ENCODE measurements at places on chromosomes 11 and 22.

- DNase-seq = no peak
These were observed 311.5 kb downstream of the MN1 start for GRCh38 chr22:27490080-27490479.

DNA sequence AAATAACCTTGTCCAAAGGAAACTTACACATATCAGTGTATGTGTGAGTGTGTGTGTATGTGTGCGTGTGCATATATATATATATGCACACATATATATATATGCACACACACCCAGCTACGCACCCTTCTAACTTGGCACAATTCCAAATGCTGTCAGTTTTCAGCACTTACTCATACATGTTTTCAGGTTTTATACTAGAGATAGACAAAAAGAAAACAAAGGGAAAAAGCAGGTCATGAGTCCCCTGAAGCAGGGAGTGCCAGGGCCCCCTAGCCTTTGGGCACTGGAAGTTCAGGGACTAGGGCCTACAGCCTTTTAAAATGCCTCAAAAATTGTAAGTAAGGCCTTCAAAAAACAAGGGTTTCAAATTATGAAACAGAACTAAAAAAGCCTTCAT is 265.4 kb downstream of the CADM1 start:
- no peak for DNase-seq

- no peak for DNase-seq
These were observed 30.7 kb downstream of the KRTAP5-5 start for GRCh38 chr11:1660111-1660867.

GRCh38 chr11:75616281-75616680 is 52.6 kb downstream of the MAP6 start:
- no peak for DNase-seq

GRCh38 chr11:19751055-19751454 is 38.4 kb downstream of the NAV2 start:
- no peak for DNase-seq

DNA sequence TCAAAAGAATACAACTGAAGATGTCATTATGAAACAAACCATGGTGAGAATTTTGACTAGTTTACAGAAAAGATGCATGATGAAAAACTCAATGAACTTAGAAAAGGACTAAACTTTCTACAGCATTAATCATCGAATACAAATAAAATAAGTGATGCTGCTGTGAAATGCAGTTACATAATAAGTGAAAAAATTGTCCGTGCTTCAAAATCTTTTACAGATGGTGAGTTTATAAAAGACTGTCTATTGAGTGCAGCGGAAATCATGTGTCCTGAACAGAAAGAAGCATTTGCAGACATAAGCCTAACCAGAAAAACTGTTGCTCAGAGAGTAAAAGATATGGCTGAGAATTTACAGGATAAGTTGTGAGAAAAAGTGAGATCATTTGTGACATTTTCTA is 33.8 kb downstream of the NEAT1 start:
- DNase-seq = no peak

- DNase-seq = no peak
These were observed 8.0 kb upstream of the CLCF1 start for GRCh38 chr11:67381244-67381972.

DNA sequence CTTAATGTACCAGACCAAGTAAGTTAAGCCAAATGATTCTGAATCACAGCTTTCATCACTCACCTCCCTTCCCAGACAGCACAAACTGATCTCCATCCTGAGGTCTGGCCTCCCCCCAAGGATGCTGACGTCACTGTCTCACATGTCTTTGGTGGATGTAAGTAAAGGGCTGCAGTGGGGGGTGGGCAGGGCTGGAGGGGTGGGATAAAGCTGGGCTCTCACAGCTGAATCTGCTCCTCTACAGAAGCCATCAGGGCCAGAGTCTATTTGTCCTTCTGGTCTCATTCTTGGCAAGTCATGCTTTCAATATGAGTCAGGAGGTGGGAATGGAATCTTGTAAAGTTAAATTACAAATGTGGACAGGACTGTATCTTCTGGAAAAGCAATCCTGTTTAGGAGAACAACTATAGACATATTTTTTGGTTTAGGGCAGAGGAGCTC is 32.7 kb downstream of the P4HA3 start:
- DNase-seq = no peak

GRCh38 chr11:78099666-78100065 is 20.0 kb upstream of the NDUFC2 start:
- DNase-seq = no peak

DNA sequence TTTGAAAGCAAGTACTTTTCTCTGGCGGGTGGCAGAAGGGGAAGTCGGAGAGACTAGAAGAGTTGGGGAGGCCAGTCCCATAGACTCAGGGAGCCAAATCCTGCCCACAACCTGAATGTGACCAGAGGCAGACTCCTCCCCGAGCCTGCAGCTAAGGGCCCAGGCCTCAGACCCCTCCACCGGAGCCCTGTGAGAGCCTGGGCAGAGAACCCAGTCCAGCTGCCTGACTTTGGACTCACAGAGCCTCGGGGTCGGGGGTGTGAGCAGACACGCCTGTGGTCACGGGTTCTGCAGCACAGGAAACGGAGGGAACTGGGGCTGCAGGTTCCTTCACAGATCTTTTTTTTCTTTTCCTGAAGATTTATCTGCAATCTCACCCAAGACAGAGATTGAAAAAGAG is 312.3 kb downstream of the CTTN start:
- DNase-seq = no peak

GRCh38 chr22:46800102-46800857 is 37.8 kb downstream of the TBC1D22A start:
- DNase-seq = no peak

GRCh38 chr11:65868076-65868667 is 4.4 kb downstream of the EFEMP2 start:
- peak; percentile 51 for DNase-seq

- no peak for DNase-seq
These were observed 29.6 kb upstream of the L3MBTL2 start for GRCh38 chr22:41175546-41175945.

GRCh38 chr11:86624366-86624765 is 48.0 kb downstream of the ME3 start:
- no peak for DNase-seq

DNA sequence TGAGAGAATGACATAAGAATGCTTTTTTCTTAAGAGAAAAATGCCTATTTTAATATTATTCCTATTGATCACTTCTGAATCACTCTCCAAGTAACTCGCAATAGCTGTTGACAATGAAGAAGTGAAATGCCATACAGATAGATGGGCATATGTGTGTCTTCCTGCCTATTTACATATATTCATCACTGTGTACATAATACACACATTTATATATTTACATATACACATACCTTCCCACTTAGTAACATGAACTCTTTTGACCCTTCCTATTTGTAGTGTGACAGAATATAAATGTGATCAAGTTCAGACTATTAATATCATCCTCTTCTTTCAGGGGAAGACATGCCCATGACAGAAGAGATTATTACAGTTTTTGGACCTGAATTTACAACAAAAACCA is 756.7 kb downstream of the DLG2 start:
- no peak for DNase-seq

DNA sequence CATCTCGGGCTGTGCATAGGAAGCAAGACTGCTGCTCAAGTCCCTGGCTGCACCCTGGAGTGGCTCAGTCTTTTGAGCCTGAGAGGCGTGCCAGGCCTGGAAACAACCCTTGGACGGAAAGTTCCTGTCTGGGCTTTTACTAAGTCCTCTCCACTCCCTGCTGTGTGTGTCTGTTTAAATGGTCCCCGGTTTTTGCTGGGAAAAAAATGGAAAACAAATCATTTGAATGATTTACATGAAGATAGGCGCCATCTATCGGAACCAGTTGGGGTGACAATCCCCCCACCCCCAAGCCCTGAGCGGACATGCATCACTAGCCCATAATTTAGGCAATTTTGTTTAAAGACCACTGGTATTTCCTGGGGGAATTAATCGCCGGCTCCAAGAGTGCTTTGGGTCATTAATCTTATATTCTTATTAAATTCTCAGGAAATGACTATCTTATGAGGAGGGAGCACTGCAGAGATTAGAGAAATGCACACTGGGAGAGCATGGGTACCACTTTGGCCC is 2.7 kb upstream of the GAB2 start:
- peak; percentile 76 for DNase-seq

GRCh38 chr11:106988151-106989077 is 29.9 kb downstream of the GUCY1A2 start:
- DNase-seq = no peak

GRCh38 chr11:33808228-33808828 is 34.0 kb upstream of the FBXO3 start:
- DNase-seq = peak; percentile 92

GRCh38 chr11:93288079-93288478 is 42.5 kb upstream of the DEUP1 start:
- no peak for DNase-seq

GRCh38 chr11:2525941-2526807 is 81.4 kb downstream of the KCNQ1 start:
- DNase-seq = no peak

- DNase-seq = no peak
These were observed 53.3 kb upstream of the PTPN5 start for GRCh38 chr11:18844753-18845367.

DNA sequence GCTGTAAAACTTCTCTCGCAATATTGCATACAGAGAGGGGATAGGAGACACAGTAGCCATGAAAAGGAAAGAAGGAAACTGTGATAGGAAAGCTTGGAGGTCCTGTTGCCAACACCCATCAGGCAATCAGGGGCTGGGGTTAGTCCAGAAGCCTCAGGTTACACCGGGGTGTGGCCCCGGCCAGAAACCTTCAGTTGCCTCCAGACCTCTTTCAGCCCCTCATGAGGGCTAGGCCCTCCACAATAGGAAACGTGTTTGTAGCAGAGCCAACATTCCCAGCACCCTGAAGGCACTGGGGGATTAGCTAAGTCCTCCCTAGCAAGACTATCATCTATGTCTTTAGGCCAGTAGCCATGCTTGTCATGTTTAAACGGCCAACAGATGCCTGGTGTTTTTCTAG is 1048.0 kb upstream of the CNTN5 start:
- DNase-seq = no peak

- DNase-seq = no peak
These were observed 115.2 kb upstream of the PITPNB start for GRCh38 chr22:28034145-28034759.

- no peak for DNase-seq
These were observed 50.1 kb downstream of the SLC35F2 start for GRCh38 chr11:107808521-107808920.

- no peak for DNase-seq
These were observed 41.0 kb upstream of the CLPB start for GRCh38 chr11:72475381-72475780.

- no peak for DNase-seq
These were observed 52.8 kb downstream of the LRRC32 start for GRCh38 chr11:76617553-76618265.

- no peak for DNase-seq
These were observed 116.8 kb downstream of the ARHGAP8 start for GRCh38 chr22:44869196-44869595.

DNA sequence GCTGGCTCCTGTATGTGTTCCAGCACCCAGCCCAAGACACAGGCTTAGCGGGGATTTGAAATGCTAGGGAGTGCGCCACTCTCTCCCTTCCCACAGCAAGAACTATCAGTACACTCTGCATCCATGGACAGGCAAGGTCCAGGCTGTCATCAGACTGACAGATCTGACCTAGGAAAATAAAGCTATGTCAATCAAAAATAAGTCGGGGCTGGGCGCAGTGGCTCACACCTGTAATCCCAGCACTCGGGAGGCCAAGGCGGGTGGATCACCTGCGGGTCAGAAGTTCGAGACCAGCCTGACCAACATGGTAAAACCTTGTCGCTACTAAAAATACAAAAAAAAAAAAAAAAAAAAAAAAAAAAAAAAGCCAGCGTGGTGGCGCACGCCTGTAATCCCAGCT is 1.7 kb upstream of the MOV10L1 start:
- no peak for DNase-seq

- peak; percentile 95 for DNase-seq
These were observed 6.5 kb upstream of the APOBEC3H start for GRCh38 chr22:39090426-39091064.

DNA sequence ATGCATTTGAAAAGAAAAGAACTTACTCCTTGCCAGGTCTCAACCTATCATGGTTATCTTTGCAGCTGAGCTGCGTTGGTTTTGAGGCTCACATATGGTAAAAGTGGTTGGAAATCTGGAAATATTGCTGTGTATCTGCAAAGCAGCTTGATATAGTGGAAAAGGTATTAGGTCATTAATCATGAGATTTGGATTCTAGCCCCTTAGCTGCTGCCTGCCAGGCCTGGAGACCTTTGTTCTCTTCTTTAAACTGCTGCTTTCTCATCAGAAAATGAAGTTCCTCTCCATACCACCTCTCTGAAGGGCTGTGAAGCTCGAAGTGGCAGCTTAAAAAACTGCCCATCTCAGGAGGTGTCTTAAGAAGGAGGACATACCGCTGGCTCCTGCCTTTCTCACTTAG is 5.7 kb downstream of the PPARA start:
- no peak for DNase-seq

DNA sequence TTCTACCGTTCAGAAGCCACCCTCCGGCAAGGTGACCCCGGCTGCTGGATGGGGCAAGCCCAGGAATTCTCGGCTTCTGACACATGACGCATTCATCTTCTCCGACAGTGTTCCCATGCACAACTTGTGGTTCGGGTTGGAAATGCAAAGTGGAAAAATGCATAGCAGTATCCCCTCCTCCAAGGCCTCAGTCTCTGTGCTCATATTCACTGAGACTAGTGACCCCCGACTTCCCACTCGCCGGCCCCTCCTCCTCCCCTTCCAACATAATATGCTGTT is 70.0 kb upstream of the NTM start:
- no peak for DNase-seq

- no peak for DNase-seq
These were observed 71.0 kb downstream of the AMBRA1 start for GRCh38 chr11:46522682-46523281.

DNA sequence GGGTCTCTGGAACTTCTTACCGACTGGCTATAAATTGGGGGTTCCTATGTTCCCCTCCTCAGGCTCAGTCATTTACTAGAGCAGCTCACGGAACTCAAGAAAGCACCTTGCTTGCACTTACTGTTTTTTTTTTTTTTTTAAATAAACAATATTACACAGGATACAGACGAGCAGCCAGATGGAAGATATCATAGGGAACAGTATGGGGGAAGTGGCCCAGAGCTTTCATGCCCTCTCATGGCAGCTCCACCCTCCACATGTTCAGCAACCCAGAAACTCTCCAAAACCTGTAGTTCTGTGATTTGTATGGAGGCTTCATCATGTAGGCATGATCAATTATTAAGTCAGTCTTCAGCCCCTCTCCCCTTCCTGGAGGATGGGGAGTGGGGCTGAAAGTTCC is 7.5 kb downstream of the UVRAG start:
- no peak for DNase-seq
